RWPE2 (cell line): ENCODE measurements at places on chromosomes 3 and 15.

DNA sequence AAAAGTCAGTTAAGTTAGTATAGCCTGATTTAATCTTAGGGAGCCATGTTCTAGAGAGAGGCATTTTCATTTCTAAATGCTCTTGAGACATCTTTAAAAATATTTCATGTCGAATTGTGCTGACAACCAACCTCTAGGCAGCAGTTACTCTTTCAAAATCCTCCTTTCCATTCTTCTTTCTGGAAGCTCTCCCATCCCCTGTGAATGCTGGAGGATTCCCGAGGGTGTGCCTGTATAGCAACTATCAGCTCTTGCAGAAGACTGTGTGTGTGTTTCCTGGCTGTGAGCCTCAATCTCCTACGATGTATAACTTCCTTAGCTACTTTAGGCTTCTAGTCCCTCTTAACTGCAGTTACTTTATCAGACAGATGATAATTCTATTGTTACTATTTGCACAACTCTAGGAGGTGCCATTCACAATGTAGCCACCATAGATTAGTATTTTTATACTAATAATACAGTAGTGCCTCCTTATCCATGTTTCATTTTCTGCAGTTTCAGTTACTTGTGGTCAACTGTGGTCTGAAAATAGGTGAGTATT is 250.3 kb downstream of the EDEM1 start:
- DNase-seq: no peak

- no peak for DNase-seq
Measured at GRCh38 chr3:169804681-169805080, 8.0 kb upstream of the LRRIQ4 start.

- no peak for DNase-seq
Measured at GRCh38 chr3:62374341-62375218, 1.2 kb upstream of the FEZF2 start.

- no peak for DNase-seq
Measured at GRCh38 chr15:83318861-83319415, 34.5 kb upstream of the BNC1 start.

DNA sequence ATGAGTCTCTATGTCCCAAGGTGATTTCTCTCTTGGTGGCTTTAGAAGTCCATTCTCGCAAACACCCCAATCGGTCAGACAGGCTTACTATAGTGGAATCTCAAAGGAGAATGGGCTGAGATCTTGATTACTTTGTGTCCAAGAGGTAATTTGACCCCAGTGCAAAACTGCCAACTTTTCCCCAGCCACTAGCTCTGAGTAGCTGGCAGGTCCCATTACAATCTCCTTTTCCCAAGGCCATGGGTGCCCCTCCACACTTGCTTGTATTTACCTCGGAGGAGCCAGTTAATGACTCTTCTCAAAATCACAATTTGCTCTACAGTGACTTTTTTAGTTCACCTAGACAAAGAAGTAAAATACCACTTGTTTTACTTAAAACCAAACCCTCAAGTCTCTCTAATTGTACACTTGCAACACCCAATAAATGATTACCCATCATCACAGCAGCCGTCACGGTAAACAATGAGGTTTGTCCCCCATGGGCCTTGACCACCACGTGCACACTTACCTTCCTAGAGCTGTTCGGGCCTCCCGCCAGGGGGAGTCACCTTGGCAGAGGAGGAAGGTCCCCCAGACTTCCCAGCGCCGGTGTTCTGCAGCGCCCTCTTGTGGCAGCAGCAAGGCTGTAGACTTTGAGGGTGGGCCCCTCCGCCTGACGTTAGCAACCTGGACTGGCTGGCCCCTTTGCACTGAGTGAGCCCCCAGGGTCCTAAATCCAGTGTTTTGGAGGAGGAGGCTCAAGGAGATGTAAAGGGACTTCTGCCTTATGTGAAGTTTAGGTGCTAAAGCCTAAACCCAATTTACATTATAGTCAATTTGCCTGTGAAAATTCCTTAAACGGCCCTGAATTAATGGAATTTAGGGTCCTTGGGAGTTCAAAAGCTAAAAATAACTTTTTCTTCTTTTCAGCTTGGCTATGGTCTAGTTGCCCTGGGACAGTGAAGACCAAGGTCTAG is 18.7 kb upstream of the HDAC11 start:
- DNase-seq: no peak

DNA sequence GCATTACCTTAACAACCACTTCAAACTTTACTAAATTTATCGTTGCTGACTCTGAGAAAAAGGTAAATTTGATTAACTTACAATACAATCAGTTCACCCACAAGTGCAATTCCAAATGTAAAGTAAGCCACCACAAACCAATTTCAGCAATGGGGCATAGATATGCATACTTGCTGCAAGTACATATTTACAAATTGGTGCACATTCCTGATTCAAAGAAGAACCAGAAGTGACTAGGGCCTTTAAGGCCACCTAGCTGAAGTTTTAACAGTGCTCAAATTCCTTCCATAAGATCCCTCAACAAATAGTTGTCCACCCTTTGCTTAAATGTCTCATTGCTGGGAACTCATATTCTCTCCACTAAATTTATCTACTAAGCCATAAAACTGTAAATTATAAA is 67.2 kb downstream of the INO80 start:
- DNase-seq: no peak

DNA sequence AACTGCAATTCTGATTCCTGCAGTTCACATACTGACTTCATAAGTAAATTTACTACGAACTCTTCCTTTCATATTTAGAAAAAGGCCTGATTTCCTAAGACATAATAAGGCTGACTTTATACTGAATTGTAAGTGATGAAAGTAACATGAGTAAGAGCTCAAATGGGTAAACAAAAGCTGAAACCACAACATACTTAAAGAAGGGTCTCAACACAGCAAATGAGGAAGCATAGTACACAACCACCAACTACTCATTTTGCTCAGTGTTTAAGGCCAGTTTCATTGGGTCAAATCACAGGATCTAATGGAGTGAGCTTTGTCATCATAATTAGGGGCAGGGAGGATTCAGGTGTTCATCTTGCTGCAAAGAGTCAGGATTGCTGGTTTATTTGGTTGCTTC is 81.4 kb downstream of the SETD2 start:
- DNase-seq: no peak
